ENCODE measurements at places on chromosomes 2 and 18. TPM values are rescaled to one million over a fixed set of nuclear protein-coding genes. Genes with fewer than 3 reads are reported as not detected.

GRCh38 chr2:63058144-63058920, 7.7 kb downstream of the OTX1 start:
- no peak for DNase-seq

DNA sequence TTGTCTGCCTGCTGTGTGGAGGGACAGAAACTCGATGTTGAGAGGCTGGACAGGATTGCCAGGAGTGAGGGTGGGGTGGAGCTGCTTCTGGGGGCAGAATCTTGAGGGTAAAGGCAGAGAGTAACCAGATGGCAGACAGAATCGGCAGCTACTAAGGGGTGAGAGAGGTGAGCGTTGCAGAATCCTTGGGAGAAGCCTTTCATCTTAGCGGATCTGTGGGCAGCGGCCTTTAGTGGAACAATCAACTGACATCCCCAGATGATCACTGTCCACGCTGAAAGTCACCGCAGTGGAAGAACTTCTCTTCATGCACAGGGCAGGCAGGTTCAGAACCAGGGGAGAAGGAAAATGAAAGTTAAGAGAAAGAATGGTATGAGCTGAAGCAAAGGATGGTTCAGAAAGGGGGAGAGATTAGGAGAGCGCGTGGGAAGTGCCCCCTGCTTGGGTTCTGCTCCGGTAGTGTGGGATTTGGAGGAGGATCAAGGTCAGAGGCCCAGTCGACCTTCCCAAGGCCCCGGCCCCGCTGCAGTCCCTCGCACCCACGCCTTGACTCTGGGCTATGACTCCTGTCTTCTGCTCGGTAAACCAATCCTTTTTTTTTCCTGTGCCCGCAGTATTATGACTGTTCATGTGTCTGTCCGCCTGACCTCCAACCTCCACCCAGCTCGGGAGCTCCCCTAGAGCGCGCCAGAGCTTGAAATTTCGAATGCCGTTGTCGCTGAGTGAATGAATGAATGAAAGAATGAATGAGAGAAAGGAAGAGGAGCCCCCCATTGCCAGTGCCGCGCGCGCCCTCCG, 584 bp downstream of the BOLA3 start:
- DNase-seq: no peak

DNA sequence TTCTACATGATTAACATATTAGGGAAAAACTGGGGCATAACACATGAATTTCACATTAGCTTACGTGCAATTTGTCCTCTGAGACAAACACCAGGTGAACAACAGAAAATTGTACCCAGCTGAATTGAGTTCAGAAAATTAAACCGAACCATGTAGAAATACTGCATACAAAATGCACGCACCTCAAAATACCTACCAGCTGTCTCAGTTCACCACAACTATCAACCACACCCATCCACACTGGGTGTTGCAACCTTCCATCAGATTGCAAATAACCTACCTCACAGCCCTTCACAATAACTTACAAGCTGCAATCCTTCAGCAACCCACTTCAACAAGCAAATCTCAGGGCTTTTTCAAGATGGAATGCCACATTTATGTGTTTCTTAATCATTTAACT, 55.9 kb downstream of the UNC50 start:
- peak; percentile 53 for DNase-seq

GRCh38 chr2:23606968-23607367, 222.0 kb downstream of the KLHL29 start:
- no peak for DNase-seq

TEKT4 gene
- total RNA-seq: not detected

SERPINB13 gene
- not detected for total RNA-seq

DNA sequence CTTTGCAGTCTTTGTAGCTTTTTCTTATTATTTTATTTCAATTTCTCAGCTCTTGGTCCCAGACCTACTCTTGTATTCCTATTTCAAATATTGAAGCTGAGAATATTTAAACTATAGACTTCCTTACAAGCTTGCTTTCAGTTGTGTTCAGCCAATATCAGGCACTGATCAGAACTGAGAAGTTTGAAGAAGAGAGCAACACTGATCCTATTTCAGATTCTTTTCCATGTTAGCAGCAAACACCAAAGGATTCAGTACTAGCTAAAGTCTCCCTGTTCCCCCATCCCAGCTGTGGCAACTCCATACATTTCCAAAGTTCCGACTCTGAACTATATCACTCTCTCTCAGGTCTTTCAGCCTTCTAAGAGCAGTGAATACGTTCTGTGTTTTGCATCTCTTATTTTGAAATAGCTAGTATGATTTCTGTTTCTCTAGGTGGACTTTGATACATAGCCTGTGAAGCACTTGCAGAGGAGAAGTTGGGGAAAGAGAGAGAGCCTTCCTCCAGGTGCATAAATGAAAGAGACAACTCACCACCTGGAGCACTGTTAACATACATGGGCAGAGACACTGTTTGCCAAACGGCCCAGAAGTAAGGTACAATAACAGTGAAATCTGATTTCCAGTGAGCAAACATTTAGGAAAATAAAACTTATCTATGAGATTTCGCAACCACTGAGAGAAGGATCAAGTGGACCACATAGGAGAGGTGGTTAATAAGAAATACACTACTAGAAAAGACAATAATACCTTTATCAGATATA, 135.0 kb upstream of the ZNF804A start:
- no peak for DNase-seq

Data from activated naive CD8-positive, alpha-beta T cell treated with anti-CD3 and anti-CD28 coated beads for 36 hours (primary cell).